Hematopoietic multipotent progenitor cell treated with erythropoietin and hydrocortisone succinate and interleukin-3 and kit ligand, for 4 days (in vitro differentiated cells): ENCODE measurements at places on chromosomes 7 and 10.
A peak's percentile ranks its signal among the peaks of the same experiment; 100 is the strongest.

DNA sequence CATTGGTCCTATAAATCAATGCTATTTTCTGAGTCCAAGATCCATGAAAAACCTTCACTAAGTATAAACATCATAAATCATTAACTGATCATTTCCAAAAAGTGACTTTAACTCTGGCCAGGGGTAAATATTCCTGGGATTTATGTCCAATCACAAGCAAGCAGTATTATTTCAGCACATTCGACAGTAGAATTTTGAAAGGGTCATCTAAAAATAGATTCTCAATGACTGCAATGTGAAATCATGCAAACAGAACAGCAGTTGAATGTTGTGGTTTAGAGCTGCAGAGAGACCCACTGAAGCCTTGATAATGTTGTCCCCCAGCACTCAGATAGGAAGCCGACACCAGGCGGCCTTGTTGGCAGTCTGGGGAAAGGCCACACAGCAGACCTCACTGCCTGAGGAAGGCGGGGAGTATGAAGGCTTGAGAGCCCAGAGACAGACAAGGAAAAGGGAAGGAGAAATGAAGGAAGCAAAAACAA, 38.1 kb downstream of the FAM107B start:
- DNase-seq: peak; percentile 85

DNA sequence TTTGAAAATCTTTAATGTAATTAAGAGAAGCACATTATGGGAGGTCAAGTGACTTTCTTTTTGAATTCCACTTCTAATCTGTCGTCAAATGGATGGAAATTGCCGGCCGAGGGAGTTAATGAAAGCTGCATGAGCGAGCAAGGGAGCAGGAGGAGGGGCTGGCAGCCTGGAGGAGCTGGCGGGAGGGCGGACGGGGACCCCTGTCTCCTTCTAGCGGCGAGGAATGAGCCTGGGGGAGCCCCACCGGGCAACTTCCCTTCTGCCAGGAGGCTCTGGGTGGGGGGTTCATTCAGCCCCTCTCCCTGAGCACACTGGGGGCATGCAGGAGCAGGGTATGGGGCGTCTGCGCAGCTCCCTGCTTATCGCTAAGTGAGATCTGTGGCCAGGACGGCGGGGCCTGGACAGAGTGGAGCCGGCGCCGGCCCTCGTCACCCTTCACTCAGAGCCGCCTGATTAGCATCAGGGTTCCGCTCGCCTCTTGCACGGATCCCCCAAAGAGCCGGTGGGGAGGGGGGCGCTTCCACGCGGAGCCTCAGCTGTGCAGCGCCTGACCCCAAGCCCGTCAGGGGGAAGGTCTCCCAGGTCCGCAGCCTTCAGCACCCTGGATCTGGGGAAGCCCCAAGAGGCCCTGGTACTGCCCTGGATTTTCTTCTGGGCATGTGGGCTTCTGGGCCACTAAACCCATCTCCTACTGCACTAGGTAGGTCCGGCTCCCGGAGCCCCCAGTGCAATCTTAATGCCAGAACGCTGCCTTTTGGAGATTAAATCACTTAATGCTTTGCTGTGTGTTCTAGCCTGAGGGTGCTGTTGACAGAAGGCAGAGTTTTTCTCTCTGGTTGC, 680.8 kb downstream of the LRMDA start:
- no peak for DNase-seq

DNA sequence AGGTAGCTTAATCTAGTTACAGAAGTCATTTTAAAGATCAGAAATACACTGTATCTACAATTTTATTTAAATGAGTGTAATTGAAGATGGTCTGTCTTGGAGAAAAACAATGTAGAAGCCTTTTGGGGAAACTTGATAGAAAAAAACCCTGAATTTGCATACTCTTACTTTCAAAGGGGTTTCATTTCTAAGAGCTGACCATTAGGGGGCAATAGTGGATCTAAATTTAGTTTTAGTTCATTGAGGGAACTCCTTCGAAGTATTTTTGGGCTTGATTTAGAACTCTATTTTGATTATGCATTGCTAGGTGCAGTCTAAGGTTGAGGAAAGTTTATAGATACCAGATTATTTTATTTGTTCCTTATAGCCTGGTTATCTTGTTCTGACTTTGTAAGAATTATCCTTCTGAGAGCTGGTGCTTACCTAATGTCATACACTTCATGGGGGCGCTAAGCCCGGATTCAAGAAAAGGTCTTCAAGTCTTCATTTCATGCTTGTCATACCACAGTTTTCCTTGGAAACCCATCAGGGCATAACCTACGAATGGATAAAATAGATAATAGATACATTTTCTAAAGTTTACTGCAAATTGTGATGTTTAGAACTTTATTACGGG, 69.1 kb upstream of the MXI1 start:
- DNase-seq: peak; percentile 92

GRCh38 chr10:8043569-8044306, 10.8 kb upstream of the GATA3 start:
- DNase-seq: peak; percentile 66

DNA sequence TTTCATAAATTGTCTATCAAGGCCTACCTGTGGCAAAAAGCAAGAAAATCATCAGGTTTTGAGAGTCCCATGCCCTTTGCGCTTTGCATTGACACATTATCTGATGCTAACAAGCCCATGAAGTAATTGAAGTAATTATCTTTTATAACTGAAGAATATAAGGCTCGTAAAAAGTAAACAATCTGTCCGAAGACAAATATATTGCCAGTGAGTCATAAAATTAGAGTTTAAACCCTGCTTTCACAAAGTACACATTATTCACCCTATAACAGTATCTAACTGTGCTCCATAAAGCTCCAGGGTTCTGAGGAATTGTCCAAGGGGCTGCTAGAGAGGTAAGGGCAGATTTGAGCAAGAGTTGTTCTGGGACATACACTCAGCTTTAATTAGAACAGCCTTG, 102.3 kb upstream of the PPP1R3A start:
- DNase-seq: no peak

DNA sequence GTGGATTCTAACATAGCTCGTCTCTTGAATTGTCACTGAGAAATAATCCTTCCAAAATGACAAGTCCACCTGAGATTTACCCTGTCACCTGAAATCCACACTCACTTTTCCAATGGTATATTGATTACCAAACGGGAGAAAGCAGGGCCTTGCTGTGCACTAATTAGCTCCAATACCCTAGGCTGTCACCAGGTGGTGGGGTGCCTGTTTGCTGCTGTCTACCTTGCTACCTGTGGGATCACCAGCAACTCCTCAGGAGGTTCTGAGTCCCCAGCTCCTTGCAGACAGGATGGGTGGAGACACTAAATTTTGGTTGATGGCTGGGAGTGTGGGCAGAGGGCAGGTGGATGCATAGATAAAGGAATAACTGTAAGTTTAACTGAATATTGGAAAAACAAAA, 237.2 kb upstream of the ZNF32 start:
- no peak for DNase-seq

- no peak for DNase-seq
Measured at GRCh38 chr7:24422441-24423010, 138.5 kb downstream of the NPY start.

DNA sequence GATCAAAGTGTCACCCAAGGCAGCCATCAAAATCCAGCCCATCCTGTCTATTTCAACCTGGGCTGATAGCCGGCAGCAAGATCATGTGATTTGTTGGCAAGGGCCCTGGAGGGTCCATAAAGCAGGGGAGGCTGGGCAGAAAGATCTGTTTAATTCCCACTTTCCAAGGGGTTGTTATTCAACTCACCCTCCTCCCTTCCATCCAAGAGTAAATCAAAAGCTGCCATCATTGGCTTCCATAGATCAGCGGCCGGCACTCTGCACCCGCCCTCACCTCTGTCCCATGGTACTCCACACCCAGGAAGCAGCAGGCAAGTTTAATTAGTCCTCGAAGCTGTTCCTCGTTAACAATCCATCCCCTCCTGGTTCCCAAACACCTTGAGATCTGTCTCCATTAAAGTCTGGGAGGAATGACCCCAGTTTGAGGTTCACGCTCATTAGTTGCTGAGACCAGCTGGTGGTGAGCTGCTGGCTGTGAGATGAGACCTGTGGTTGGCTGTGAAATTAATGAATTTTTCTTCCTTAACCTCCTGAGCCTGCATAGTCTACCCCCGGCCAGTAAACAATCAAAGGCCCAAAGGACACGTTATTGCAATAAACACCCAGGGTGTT, 120.6 kb upstream of the CHST15 start:
- DNase-seq: no peak

GRCh38 chr7:138247568-138248333, 171.5 kb downstream of the AKR1D1 start:
- no peak for DNase-seq

GRCh38 chr7:11213266-11213665, 239.6 kb downstream of the PHF14 start:
- peak; percentile 11 for DNase-seq

DNA sequence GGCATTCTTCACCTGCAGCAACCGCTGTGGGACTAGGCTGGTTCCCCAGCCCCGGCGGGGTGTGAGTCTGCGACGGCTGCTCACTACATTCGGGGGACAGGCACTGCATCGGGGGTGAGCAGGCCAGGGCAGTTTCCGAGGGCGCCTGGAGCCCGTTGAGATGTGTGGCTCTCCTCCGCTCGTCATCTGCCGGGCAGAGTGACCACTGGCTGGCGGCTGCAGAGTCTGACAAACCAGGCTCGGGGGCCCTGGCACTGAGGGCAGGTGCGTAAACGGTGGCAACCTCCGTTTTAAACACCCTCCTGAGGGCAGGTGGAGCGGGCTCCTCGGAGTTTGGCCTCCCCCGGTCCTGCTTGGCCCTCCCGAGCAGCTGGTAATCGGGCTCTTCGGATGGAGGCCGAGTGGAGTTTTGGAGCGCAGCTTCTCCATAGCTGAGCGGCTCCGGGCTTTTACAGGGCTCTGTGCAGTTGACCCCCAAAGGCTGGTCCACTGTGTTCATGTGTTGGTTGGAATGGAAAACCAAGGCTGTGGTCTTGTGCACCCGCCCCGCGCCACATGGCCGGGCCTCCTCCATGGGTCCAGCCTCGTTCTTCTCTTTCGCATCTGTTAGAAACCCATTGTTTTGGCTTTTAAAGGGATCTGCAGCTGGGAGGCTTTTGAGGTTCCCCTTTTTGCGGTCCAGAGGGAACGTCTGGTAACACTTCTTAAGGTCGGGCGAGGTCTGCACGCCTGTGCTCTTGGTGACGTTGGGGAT, 20.9 kb downstream of the INSYN2A start:
- peak; percentile 4 for DNase-seq

GRCh38 chr10:12635127-12635541, 285.8 kb downstream of the CAMK1D start:
- no peak for DNase-seq

DNA sequence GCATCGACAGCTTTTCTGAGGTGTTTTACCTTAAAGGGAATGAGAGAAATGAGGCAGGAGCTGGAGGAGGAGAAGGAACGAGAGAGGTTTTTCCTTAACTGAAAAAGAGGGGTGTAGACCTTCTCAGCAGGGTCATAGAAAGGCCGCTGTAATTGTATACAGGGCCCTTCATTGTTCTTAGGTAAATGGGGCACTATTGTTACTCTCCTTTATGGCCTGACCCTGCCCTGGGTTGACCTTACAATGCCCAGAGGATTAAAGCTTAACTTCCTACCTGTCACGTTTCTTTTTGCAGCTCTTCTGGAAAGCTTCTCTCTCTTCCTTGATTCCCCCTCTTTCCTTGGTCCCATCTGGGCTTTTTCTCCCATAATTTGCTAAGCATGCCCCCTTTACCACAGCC, 13.7 kb upstream of the PDLIM1 start:
- DNase-seq: no peak

GRCh38 chr10:128540781-128541761, 414.8 kb upstream of the MKI67 start:
- peak; percentile 22 for DNase-seq

DNA sequence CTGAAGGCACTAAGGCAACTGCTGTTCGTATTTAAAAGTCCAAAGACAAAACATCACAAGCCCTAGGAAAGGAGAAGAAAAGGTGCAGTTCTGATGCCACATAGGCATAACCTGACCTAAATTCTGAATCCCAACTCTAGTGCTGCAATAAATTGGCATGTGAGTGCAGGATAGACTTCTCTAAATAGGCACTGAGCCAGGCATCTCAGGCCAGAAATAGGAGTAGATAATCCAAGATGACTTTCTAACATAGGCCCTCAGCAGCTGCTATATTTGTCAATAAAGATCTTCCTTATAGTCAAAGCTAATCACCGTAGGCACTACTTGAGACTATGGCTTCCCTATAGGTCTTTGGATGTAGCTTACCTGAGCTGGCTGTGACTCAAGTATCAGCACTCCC, 1163.8 kb downstream of the SORCS1 start:
- no peak for DNase-seq

DNA sequence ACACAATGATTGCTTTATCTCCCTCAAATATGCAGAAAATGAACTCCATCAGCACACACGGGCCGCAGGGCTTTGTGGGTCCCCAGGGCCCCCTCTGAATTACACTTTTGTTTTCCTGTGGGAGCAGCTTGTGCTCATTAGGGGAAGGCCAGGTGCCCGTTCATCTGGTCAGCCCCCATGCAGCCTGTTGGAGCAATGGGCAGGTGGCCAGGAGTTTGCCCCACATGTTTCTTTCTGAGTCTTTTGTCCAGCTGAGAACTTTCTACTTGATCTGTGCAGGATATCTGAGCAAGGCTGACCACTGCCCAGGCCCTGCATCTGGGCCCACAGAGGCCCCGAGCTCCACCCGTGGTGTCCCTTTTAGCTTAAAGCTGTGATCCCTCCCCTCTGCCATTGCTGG, 105.3 kb upstream of the FAM20C start:
- no peak for DNase-seq

DNA sequence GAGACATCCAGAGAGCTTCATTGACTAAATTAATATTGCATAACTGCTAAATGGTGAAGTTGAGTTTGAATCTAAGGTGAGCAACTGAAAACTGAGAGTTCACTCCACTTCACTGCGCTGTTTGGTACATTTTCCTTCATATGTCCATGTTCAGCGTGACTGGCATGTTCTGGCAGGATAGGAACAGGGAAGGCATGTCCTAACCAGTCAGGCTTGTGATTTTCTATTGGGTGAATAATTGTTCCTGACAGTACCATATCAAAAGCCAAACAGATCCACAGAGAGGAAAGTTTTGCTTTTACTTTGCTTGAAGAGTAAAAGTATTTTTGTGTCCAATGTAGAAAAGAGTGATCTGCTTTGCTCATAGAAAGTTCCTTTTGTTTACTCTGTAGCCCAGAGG, 53.2 kb downstream of the WDFY4 start:
- DNase-seq: no peak

DNA sequence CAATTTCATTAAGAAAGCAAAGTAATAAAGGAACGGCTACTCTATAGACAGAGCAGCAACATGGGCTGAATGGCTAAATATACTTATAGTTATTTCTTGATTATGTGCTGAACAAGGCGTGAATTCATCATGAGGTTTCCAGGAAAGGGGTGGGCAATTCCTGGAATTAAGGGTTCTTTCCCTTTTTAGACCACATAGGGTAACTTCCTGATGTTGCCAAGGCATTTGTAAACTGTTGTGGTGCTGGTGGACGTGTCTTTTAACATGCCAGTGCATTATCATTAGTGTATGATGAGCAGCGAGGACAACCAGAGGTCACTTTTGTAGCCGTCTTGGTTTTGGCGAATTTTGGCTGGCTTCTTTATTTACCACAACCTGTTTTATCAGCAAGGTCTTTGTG, 28.5 kb upstream of the ZMYND11 start:
- DNase-seq: peak; percentile 61
